Hematopoietic multipotent progenitor cell treated with erythropoietin and hydrocortisone succinate and interleukin-3 and kit ligand, for 4 days (in vitro differentiated cells): ENCODE measurements at places on chromosomes 1 and 21.

DNA sequence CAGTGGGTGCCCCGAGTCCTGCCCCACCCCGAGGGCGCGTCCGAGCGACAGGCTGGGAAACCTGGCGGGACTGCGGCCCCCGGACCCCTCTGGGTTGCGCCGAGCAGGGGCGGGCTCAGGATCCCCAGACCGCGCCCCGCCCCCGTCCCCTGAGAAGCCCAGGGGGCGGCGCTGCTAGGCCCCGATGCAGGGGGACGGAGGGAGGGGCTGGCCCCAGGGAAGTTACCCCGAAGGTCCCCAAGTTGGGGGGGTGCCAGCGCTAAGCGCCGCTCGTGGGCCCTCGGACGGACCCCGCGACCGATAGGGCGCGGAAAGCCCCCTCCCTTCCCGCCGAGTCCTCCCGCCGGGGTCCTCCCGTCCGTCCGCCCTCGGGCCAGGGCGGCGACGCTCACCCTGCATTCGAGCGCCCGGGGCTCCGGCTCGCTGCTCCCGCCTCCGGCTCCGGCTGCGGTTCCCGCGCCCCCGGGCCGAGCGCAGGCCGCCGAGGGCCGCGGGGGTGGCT, 414 bp downstream of the GPR153 start:
- DNase-seq: peak; percentile 42

DNA sequence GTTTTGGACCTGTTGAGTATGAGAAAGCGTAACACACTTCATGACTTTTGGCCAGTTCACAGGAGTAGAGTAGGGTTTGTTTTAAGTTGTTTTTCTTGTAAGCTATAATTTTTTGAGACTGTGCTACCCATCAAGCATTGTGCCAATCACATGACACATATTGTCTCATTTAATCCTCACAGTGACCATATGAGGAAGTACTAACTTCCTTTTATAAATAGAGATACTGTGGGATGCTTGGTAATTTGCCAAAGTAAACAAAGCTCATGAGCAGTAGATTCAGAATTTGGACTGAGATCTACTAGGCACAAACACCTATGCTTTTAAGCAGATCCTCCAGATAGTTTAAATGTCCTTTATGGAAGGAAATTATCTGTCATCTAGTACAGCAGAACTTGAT, 178.3 kb downstream of the CACNA1E start:
- DNase-seq: no peak

GRCh38 chr1:65994223-65994622, 201.5 kb downstream of the PDE4B start:
- DNase-seq: no peak

- DNase-seq: no peak
Observed at GRCh38 chr1:171507435-171507834, 22.1 kb downstream of the PRRC2C start.

GRCh38 chr1:231571904-231572303, 43.4 kb downstream of the TSNAX start:
- DNase-seq: no peak

GRCh38 chr1:204338360-204338759, 21.4 kb downstream of the PLEKHA6 start:
- no peak for DNase-seq

DNA sequence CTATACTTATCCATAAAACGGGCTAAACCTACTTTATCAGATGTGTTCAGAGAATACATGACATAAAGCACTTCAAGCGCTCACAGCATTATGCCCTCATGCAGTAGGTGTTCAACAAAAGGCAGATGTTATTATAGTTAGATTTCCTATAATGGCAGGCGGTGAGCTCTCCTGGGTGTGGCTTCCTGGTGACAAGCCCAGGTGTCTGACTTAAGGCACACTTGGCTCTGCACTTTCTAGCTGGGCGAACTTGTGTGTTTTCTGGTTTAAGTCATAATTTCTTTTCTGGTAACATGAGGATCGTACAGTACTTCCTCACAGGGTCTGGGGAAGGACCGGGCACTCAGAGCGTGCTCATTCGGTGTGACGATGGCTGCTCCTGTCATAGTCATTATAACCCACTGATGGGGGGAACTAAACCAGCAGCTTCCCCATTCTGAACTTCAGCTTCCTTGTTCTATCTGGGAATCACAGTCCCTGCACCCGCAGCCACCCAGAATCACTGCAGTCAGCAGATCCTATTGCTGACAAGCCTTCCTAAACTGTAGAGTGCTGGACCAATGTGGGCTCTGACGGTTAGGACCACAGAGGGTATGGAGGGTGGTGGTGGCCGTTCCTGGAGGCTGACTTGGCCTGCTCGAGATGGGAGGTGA, 52.8 kb downstream of the IGSF21 start:
- peak; percentile 16 for DNase-seq

- peak; percentile 74 for DNase-seq
Observed at GRCh38 chr1:192167911-192168700, 9.8 kb downstream of the RGS18 start.

DNA sequence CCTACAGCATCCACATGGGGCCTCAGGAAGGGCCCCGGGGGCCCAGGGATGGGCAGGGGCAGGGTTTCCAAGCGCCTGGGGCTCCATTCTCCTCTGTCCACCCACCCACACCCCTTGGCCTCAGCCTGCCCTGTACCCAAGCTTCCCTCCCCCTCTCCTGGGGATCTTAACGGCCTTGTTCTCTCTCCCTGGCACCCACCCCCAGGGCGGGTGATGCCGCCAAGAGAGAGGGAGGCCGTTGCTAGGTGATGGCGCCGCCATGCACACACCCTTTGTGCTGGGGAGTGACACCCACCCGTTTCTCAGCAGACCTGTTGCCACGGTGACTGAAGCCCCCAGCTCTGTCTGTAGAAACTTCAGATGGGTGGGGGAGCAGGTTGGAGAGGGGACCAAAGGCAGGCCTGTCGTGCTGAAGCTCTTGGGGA, 7.6 kb downstream of the GPR37L1 start:
- DNase-seq: no peak

- no peak for DNase-seq
Observed at GRCh38 chr1:18877282-18877681, 17.8 kb upstream of the TAS1R2 start.

DNA sequence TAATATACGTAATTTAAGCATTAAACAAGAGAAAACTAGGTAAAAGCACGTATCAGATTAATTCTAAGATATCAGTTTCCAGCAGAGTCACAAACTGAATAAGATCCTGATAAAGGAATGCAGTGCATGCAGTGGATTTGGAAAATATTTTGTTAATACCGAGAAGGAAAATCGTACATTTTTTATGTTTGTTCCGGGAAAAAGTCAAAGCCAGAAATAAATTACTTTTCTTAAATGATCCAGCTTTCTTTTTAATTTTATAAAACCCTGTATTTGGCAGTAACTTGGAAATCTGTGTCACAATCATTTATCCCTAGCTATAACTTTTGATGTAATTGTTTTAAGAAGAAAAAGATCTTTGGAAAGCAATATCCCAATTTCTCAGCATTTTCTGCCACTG, 955 bp downstream of the PALMD start:
- DNase-seq: no peak

DNA sequence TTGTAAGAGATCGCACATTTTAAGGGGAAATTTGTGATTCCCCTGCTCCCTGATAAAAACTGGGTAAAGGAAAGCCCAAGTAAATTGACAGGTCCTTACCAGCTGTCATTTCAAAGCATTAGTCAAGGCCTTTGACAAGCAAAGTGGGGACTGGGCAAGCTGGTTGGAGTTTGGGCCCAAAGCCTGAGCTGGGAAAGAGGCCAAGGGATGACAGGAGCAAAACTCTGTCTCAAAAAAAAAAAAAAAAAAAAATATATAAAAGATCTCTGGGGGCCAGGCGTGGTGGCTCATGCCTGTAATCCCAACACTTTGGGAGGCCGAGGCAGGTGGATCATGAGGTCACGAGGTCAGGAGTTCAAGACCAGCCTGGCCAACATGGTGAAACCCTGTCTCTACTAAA, 36.9 kb downstream of the SLC2A1 start:
- DNase-seq: no peak

DNA sequence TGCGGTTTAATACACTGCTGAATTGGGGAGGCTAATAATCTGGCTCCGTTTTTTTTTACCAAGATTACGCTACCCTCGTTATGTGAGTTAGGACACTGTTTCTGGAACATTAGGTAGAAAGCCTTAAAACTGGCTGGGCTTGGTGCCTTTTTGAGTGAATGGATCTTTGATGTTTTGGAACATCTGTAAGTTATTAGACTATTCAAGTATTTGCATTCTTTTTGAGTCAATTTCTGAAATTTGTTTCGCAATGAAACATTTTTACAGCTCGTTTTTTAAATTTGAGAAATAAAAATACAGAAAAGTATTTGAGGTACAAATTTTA, 106.9 kb downstream of the LTN1 start:
- DNase-seq: no peak

- DNase-seq: no peak
Observed at GRCh38 chr1:74690364-74690696, 16.7 kb upstream of the ERICH3 start.

DNA sequence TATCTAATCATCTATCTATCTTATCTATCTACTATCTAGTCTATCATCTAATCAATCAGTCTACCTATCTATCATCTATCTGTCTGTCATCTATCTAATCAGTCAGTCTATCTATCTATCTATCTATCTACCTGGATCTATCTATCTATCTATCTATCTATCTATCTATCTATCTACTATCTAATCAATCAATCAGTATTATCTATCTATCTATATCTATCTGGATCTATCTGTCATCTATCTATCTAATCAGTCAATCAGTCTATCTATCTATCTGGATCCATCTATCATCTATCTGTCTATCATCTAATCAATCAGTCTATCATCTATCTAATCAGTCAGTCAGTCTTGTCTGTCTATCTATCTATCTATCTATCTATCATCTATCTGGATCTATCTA, 26.9 kb upstream of the C1orf174 start:
- no peak for DNase-seq

GRCh38 chr1:11982010-11982392, 1.8 kb downstream of the MFN2 start:
- peak; percentile 48 for DNase-seq

GRCh38 chr1:10210841-10211804, 753 bp downstream of the KIF1B start:
- peak; percentile 60 for DNase-seq

DNA sequence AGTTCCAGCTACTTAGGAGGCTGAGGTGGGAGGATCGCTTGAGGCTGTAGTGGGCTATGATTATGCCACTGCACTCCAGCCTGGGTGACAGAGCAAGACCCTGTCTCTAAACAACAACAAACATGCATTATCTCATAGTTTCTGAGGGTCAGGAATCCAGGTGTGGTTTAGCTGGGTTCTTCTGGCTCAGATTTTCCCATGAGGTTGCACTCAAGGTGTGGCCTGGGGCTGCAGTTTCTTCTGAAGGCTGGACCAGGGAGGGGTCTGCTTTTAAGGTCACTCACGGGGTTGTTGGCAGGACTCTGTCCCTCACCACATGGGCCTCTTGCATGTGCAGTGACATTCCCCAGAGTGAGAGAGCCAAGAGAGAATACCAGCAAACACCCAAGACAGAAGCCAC, 77.0 kb downstream of the EPHB2 start:
- no peak for DNase-seq

- peak; percentile 29 for DNase-seq
Observed at GRCh38 chr21:35075546-35075945, 26.4 kb upstream of the RUNX1 start.

- no peak for DNase-seq
Observed at GRCh38 chr1:71193153-71193552, 112.3 kb upstream of the ZRANB2 start.

DNA sequence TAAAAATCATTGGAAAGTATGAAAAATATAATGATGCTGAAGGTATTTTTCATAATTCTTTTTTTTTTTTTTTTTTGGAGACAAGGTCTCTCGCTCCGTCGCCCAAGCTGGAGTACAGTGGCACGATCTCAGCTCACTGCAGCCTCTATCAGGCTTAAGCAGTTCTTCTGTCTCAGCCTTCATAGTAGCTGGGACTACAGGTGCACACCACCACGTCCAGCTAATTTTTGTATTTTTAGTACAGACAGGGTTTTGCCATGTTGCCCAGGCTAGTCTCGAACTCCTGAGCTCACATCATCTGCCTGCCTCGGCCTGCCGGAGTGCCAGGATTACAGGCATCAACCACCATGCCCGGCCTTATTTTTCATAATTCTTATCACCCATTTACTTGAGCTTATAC, 13.3 kb downstream of the SMAP2 start:
- DNase-seq: no peak

DNA sequence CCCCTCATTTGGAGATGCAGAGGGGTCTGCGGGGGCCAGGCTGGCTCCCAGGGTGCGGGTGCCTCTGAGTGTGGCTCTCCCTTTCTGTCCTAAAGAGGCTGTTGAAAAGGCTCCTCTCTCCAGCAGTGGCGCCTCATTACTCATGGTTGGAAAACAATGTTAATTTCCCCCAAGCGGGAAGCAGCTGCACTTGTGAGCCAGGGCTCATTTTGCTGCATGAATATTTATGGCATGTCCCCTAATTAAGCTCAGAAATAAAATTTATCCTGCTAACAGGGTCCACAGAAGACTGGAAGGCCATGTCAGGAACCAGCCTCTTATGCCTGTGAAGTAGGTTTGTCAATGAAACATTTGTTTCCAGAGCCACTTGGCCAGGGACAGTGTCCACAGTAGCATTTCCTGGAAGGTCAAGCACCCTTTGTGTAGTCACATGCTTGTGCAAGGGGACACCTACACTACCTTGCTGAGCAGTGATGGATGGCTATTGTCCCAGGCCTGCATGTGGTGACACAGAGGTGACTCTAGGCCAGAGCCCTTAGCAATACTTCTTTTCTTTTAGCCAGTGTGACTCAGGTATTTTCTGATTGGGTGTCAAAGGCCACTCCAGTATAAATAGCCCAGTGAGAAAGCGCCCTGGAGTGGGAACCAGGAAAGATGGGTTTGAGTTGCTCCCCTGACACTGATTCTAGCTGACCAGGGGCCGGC, 259.0 kb downstream of the FOXD2 start:
- DNase-seq: no peak

DNA sequence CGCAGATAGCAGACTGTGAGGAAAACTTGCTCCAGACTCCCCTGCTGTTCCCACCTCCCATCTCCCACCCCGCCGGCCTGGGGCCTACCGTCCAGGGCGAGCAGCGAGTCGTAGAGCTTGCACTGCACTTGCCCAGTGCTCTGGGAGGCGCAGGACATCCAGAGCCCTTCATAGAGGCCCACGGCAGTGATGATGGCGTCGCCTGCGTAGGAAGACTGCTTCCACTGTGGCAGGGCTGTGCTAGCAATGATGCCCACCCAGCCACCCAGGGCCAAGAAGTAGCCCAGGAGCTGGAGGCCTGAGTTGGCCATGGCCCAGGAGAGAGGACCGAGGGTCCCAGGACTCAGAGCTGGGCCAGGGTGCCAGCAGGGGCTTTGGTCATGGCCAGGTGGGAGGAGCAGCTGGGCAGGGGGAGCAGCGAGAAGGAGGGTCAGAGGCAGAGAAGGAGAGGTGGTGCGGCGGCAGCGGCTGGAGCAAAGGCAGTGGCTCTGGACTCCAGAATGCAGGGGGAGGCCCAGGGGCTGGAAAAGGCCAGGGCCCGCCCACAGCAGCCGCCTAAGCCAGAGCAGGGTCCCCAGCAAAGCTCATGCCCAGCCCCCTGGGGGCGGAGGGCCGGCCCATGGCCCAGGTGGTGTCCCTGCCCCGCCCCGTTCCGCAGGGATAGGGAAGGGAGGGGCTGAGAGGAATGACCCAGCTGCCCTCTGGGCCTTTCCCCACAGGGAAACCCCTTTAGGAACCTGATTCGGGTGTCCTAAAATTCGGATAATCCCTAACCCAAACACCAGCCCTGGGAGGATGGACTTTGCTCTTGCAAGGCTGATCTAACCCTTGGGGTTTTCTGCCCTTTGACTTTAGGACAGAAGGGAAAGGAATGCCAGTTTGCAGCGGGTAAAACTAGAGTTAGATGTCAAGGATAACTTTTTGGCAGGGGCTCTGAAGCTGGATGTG, at the start of gene CLDN19:
TSS of gene CLDN19 (minus strand) at position 484 of the 948 bp plus-strand sequence. CDS start at position 311, 173 bp downstream.
- DNase-seq: no peak

GRCh38 chr1:3740042-3740441, 12.2 kb upstream of the CCDC27 start:
- DNase-seq: no peak
